Effector CD4-positive, alpha-beta T cell (primary cell): ENCODE measurements at places on chromosomes 5 and 9.
A peak's percentile ranks its signal among the peaks of the same experiment; 100 is the strongest.

DNA sequence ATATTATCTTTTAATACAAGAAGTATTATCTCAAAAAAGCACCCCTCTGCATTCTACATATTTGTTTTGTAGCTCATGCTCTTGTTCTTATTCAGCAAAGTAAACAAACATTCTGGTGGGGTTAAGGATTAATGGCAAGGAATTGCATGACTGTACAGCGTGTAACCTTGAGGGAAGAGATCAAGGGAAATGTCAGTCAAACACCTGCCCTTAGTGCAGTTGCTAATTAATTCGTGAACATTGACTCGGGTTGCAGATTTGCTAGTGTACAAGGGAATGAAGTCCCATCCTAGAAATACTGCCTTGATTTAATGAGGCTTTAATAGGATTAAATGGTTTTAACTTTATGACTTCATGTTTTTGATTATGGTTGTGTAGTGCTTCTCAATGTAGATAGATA, 1758.1 kb downstream of the MAT2B start:
- no peak for DNase-seq

- DNase-seq = no peak
Measured at GRCh38 chr5:156922207-156922792, 40.7 kb downstream of the TIMD4 start.

- DNase-seq = peak; percentile 59
Measured at GRCh38 chr9:136283291-136284235, 20.3 kb downstream of the CCDC187 start.

GRCh38 chr5:156778139-156778706, 71.9 kb upstream of the PPP1R2B start:
- DNase-seq = no peak

GRCh38 chr9:21906881-21907280, 87.3 kb downstream of the CDKN2A start:
- no peak for DNase-seq

- DNase-seq = no peak
Measured at GRCh38 chr5:41508696-41509398, 1.6 kb downstream of the PLCXD3 start.

DNA sequence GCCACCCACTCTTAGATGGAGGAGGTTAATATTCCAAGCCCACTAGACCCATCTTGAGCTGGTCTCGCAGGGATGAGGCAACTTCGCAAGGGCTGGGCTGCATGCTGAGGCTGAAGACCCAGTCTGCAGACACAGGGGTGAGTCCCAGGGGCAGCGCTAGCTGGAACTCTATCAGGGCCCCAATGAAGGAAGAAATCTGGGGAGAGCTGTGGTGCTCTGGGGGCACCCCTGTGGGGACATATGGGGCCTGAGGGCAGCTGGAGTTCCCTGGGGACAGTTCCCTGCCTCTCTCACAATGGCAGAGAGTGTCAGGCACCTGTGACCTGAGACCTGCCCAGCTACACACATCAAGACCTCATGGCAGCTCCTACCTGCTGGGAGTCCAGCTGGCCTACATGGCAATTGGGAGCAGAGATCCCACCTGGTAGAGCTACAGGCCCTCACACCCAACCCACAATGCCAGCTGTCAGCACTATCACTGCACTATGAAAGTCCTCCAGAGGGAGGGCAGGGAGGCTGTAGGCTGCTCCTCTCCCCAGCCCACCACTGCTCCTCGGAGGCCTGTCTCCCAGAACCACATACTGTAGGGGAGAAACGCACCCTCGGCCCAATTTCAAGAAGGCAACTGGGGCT, 202.2 kb downstream of the GABBR2 start:
- DNase-seq = no peak
